GDM1 (cell line): ENCODE measurements at places on chromosomes 5 and 9.

- no peak for DNase-seq
Measured at GRCh38 chr5:45264447-45264846, 431.7 kb downstream of the HCN1 start.

- no peak for DNase-seq
Measured at GRCh38 chr5:34959323-34959722, 30.0 kb downstream of the DNAJC21 start.

GRCh38 chr9:106616026-106616425 lies 246.9 kb upstream of the ZNF462 start:
- no peak for DNase-seq

- DNase-seq: no peak
Measured at GRCh38 chr9:120187758-120188157, 392.2 kb downstream of the CDK5RAP2 start.

- peak; percentile 53 for DNase-seq
Measured at GRCh38 chr9:16871336-16872151, 1.1 kb upstream of the BNC2 start.

- DNase-seq: no peak
Measured at GRCh38 chr9:13787234-13787833, 507.8 kb upstream of the MPDZ start.

DNA sequence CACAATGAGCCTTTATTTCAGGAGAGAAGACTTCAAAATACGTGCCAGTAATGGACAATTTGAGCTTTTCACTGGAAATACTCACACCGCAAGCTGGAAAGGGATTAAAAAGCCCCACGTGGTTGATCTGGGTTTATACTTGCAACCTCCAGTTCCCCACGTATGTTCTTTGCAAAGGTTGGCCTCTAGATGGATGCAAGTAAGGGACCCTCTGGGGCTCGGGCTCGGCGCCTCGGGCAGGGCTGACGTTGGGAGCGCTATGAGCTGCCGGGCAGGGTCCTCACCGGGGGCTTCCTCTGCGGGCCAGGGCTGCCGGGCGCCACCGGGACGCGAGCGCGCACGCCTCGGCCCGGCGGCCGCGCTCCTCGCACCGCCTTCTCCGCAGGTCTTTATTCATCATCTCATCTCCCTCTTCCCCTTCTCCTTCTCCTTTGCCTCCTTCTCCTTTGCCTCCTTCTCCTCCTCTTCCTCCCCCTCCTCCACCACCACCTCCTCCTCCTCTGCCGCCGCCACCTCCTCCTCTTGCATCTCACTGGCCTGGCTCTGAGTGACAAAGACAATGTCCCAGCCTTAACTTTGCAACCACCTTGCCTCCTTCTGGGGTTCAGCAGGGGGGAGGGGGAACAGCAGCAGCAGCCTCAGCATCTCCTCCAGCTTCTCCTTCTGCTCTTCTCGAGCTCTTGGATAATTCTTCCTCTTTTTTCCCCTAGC lies 701 bp upstream of the ZNF462 start:
- peak; percentile 64 for DNase-seq

GRCh38 chr9:131255676-131256197 lies 20.6 kb downstream of the FAM78A start:
- DNase-seq: no peak

DNA sequence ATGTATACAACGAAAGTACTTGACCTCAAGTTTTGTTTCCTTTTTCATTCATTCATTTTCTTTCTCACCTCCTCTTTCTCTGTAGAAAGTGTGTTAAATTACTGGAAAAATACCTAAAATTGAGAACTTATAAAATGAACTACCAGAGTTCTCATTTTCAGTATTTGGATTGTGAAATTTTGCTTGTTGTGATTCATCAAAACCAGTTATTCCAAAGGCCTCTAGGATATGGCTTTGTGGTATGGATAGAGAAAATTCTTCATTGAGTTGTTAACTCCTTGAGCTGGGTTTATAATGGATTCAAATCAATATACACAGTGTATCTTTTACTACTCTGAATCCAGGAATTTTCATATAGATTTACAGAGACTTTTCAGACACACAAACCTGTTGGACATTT lies 287.6 kb downstream of the KDM4C start:
- DNase-seq: no peak

DNA sequence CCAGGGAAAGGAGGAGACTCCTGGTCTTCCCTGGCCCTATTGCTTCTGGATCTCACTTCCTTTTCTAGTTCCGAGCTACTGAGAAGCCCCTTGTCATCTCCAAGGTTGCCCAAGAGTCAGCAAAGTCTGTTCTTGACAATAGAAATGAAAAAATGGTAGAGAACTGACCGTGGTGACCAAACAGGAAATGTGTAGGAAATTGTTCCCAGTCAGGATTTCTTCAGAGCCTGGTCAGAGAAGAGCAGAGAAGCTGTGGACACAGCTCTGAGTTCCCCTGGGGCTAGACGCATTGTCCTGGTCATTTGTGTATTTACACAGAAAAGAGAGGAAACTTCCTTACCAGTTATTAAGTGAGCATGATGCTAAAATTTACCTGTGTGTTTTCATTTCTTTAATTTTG lies 35.6 kb downstream of the S1PR3 start:
- no peak for DNase-seq

DNA sequence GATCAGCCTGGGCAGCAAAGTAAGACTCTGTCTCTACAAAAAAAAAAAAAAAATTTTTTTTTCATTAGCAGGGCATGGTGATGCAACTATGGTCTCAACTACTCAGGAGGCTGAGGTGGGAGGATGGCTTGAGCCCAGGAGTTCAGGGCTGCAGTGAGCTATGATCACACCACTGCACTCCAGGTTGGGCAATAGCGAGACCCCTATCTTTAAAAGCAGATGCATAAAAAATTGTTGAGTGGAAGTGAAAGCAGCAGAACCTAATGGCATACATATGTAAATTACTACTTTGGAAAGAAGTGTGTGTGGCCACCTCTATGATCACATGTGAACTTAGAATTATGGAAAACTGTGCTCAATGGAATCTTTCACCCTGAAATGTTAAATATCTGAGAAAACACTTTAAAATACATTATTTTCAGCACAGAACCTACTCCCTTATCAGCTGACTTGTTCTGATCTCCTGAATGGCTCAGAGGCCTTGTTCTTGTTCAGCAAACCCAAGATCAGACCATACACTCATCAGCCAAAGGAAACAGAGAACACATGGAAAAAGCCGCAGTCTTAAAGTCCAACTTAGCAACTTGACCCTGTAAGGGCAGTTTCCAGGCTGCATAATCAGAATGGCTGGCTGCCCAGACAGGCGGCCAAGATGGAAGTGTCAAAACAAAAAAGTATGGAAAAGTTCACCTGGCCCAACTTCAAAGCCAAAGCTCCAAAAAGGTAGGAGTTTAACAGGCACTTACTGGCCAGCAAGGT lies 56.5 kb downstream of the SIL1 start:
- no peak for DNase-seq
